ENCODE measurements at places on chromosomes 1 and 21.

- no peak for DNase-seq
Observed at GRCh38 chr1:110515891-110516290, 3.1 kb downstream of the KCNA10 start.

DNA sequence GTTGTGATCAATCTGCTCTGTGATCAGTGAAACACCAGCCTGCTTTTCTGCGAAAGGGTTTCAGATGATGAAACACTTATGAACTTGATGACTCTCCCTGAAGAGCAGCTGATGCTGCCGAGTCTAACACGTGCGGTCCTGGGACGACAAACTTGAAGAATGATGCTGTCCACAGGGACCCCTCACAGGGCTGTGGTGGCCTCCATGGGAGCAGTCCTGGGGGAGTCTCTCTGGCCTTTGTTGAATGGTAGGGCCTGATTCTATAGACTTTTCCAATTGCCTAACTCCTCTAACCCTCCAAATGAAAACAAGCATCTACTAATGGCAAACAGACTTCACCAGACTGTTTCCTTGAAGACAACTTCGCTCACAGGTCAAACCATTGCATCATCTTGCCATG lies at the start of gene OR2T10:
Gene OR2T10 (minus strand): TSS at position 112 of the 400 bp plus-strand sequence. CDS start 3,932 bp downstream, outside the sequence.
- DNase-seq, result no peak

- no peak for DNase-seq
Observed at GRCh38 chr21:41976611-41977010, 22.8 kb upstream of the C2CD2 start.

- DNase-seq, result no peak
Observed at GRCh38 chr1:184145083-184145482, 93.6 kb downstream of the TSEN15 start.

DNA sequence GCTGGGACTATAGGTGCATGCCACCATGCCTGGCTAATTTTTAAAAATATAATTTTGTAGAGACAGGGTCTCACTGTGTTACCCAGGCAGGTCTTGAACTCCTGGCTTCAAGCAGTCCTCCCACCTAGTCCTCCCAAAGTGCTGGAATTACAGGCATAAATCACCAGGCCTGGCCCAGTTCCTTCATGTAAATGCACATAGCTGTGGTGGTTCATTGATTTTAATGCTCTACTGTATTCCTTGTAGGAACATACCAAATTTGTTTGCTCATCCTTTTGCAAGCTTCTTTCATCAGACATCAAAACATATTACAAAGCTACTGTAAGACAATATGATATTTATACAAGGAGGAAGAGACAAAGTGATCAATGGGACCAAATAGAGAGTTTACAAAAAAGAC lies 237.5 kb upstream of the ESRRG start:
- no peak for DNase-seq

- DNase-seq, result no peak
Observed at GRCh38 chr1:87137342-87137739, 191.3 kb upstream of the LMO4 start.

- no peak for DNase-seq
Observed at GRCh38 chr1:41913014-41913413, 5.7 kb downstream of the HIVEP3 start.

DNA sequence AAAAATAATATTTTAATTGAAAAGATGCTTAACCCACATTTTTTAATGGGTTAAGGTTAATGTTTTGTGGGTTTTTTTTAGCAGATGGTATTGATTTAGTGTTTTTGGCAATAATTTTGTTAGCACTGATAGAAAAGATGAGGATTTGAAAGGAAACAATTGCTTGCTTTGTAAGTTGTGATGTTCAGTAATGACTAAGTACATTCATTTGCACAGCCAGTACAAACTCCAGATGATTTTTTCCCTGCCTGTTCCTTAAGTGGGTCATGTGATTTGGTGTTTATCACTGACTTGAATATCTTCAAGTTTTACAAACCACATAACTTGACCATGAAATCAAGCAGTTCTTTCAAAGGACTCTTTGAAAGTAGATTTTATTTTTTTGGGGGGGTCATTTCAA lies 15.0 kb downstream of the DISP1 start:
- DNase-seq, result no peak

GRCh38 chr1:50970931-50971582 lies 1.0 kb downstream of the CDKN2C start:
- DNase-seq, result no peak

DNA sequence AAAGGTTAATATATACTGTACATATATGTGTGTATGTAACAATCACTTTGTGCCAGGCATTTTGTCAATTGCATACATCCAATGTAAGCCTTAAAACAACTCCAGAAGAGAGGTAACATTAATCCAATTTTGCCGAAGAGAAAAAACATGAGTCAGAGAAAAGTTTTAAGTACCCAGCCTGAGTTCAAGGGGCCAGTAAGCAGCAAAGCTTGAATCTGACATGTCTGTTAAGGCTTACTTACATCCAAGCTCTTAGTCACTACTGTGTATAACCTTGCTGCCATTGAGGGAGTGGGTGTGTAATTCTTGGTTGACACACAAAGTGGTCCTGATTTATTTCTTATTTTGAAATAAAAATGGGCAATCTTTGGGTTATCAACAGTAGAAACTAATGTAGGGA lies 360.4 kb upstream of the LYPLAL1 start:
- no peak for DNase-seq

DNA sequence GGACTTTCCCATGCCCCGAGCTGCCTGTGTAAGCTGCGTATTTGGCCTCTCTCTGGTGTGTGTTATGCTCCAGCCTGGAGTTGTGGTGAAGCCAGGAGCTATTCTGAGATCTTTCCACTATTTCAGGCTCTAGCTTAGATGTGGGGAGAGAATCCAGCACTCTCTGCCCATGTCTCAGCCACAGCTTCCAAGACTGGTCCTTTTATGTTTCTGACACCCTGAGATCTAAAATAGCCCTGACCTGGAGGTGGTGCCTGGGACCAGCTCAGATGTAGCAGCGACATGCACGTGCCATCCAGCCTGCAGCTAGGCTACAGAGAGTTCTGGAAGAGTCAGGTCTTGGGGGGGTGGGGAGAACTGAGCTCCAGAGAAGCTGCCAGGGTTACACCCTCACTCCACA lies 76.5 kb downstream of the TENT5C start:
- DNase-seq, result no peak

DNA sequence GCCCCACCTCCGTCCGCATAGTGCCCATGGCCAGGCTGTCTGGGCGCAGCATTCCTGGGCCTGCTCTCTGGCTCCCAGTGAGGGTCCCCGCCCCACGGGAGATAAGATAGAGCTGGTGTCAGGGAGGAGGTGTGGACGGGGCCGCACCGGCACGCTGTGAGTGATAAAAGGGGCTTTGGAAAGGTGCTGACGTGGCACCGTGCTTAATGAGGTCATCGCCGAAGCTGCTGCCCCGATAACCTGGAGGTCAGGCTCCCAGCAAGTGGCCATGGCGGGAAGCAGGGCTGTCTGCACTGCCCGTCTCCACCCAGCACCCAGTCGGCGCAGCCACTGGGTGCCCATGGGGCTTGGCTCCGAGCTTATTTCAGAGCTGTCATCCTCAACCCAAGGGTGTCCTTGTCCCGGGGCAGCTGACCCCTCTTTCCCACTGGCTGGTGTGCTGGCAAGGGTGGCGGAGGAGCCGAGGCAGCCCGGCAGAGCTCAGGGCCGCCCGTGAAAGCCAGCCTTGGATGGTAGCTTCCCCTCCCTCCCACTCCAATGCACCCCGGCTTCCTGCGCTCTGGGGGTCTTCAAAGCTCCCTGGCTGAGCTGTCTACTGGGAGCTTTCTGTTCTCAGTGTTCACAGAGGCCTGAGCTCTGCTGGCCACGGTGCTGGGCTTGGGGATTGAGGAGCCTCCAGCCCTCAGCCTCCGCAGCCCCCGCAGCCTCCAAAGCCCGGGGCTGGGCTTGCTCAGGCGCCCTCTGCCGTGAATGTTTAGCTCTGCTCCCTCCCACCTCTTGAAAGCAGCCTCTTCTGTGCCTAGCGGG lies 105.1 kb upstream of the ARHGEF16 start:
- DNase-seq, result no peak

DNA sequence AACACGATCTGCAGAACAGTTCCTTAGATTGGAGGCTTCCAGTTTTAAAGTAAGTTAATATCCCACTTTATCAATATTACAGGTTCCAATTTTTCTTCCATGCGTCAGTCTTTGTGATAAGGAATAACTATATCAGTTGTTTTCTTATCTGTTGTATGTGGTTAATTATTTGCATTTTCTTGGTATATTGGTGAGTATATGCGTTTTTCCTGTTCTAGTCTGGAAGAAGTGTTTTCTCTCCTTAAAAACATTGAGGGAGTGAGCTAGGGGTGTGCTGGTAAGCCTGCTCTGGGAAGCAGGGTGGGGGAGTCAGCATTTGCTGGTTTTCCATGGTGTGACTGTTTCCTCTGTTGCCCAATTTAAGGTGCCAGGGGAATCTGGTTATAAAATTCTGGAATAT lies 50.2 kb upstream of the KIF1B start:
- no peak for DNase-seq

- DNase-seq, result no peak
Observed at GRCh38 chr1:210360852-210361477, 32.3 kb downstream of the HHAT start.

GRCh38 chr1:57517587-57518374 lies 93.9 kb upstream of the DAB1 start:
- no peak for DNase-seq

GRCh38 chr1:198497326-198498102 lies 43.0 kb downstream of the ATP6V1G3 start:
- DNase-seq, result no peak

DNA sequence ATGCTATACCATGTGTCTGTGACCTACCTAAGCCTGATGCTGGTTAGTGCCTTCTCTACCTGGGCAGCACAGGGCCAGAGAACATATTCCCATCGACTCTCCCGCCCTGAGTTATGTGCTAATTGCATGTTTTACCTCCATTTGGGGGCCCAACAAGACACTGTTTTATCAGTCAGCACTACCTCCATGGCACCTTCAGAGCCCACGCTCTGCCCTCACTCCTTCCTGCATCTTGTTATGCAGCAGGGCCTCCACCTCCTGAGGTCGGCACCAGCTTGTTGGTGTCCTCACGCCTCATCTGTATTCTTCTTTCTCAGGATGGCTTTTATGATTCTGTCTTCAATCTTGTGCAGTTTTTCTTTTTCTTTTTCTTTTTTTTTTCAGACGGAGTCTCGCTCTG lies 11.9 kb downstream of the WNT9A start:
- no peak for DNase-seq

GRCh38 chr21:20030390-20030789 lies 967.8 kb upstream of the NCAM2 start:
- no peak for DNase-seq

DNA sequence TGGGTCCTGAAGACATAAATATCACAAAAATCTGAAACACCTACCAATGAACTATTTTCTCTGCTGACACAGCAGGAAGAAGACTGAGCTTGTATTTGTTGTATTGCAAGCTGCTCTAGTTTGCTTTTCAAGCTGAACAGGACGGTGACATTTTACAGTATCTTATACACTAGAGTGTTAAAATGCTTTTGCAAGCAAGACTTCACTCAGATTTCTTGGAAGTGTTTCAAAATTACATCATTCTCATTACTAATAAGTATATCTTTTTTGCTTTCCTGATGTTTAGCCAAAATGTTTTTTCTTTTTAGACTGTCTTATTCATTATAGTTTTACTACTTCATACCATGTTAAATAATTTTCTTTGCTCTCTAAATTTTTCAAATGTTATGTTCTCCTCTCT lies 427.1 kb upstream of the CXADR start:
- no peak for DNase-seq

DNA sequence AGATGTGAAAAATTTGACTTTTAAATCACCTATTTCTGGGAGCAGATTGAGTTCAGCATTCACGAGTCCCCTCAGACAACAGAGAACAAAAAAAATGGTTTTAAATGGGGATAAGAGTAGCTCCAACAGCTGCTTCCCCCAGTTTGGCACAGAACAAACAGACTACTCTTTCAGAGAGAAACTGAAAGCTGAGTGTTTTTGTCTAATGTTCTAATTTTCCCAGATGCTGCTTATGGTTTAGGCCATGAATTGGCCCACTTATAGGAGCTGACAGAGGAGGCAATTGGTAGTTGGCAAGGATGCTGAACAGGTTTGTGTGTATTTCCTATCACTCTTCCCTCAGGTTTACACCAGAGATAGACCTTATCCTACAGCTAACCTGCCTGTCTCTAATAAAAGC lies 1637.4 kb upstream of the PRMT6 start:
- no peak for DNase-seq

- no peak for DNase-seq
Observed at GRCh38 chr1:216450227-216450626, 27.0 kb upstream of the USH2A start.
